ENCODE measurements at places on chromosomes 11 and 22.

GRCh38 chr11:8608652-8609051, 14.6 kb upstream of the STK33 start:
- DNase-seq, result no peak

DNA sequence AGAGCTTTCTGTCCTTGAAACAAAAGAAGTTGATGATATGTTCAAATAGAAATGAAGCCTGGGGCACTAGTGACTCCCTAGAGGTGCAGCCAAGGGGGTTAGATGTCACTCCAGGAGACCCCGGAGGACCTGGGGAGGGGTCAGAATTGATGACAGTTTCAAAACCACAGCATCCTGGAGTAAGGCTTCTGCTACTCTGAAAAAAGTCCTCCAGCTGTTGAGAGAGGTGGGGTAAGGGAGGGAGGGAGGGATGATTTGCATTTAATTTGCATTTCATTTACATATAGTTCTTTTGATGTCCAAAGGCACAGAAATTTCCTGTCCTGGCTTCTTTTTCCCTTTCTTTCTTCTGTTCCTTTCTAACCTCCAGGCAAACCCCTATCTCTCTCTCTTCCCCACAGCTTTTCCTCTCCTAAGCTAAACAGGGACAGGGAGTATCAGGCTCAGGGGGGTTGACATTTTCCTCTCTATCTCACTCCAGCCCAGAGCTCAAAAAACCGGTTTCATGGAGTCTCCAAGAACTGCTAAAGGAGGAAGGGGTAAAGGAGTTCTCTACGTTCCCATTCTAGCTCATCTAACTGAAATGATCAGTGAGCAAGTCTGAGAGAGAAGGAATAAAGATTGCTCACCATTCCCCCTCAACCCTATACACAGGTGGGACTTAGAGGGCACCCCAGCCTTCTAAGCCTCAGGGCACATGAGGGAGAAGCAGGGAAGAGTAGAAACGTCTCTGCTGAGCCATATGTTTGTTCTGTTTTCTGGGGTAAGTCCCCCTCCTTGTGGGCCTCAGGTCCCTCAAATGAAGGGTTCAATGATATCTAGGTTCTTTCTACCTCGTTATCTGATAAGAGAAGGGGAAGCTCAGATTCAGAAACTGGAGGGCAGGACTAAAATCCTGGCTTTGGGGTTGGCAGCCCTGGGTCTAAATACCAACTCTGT, 3.5 kb upstream of the POU2F3 start:
- DNase-seq, result no peak

GRCh38 chr22:33000342-33001280, 57.6 kb downstream of the SYN3 start:
- peak; percentile 21 for DNase-seq

DNA sequence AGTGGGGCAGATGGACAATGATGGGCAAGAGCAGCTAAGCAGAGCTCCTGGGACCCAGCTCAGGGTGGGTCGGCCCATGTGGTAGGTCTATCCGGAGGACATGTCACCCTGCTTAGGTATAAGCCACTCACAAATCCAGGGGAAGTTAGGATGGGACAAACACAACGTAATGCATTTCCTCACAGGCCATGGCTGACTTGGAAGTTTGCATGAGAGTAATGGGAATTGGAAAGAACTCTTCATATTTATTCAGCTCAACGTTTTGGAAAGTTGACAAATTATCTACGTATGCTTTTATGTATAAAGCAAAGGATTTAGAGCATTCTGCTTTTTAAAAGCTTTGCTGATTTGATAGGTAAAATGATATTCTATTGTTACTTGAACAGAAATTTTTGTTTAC, 74.9 kb downstream of the SMCO4 start:
- DNase-seq, result no peak

- no peak for DNase-seq
These were observed 2.5 kb upstream of the STK33 start for GRCh38 chr11:8596504-8597046.

- DNase-seq, result no peak
These were observed 1172.8 kb upstream of the TENM4 start for GRCh38 chr11:80613655-80614054.

GRCh38 chr11:46616551-46617133, 385 bp downstream of the HARBI1 start:
- DNase-seq, result no peak

DNA sequence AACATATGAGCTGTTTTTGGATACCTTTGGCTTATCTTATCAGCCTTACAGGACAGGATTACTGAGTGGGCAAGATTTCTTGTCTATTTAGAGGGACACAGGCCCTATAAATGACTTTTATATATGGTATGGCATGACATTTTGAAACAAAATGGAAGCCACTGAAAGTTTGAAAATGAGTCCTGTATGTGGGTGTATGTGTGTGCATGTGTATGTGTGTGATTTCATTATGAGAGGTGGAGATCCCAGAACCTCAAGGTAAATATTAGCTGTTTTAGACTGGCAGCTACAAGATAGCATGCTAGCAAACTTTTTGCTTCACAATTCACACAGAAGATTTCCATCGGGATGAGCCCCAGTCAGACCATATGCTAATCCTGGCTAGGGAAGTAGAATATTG, 970.5 kb upstream of the CCDC90B start:
- no peak for DNase-seq

- DNase-seq, result no peak
These were observed 258.9 kb downstream of the DYNC2H1 start for GRCh38 chr11:103368145-103368544.

GRCh38 chr11:48081151-48082010, 101.0 kb downstream of the PTPRJ start:
- no peak for DNase-seq

GRCh38 chr11:57913715-57914704, 109.7 kb upstream of the OR9Q1 start:
- DNase-seq, result no peak

- no peak for DNase-seq
These were observed 7.4 kb upstream of the BDNF start for GRCh38 chr11:27707676-27708075.

DNA sequence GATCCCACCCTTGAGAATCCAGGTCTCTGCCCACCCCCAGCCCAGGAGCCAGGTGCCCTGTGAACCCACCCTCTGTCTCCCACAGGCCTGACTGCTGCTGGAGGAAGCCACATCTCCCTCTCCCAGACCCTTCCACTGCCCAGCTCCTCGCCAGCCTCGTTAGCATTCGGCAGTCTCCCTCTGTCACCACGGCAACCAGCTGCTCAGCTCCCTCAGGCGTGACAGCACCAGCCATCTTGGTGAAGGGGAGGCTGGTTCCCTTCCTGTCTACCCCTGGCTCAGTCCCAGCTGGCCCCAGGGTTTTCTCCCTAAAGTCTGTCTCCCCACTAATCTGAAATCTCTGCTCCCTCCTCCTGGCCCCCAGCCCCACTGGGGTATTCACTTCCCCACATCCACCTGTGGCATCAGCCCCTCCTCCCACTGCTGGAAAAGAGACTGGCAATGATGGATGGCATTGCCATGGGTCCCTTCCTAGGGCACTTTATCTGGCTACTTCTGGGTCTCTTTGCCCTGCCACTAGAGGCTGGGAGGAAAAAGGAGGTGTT, 28.1 kb downstream of the NRXN2 start:
- no peak for DNase-seq

DNA sequence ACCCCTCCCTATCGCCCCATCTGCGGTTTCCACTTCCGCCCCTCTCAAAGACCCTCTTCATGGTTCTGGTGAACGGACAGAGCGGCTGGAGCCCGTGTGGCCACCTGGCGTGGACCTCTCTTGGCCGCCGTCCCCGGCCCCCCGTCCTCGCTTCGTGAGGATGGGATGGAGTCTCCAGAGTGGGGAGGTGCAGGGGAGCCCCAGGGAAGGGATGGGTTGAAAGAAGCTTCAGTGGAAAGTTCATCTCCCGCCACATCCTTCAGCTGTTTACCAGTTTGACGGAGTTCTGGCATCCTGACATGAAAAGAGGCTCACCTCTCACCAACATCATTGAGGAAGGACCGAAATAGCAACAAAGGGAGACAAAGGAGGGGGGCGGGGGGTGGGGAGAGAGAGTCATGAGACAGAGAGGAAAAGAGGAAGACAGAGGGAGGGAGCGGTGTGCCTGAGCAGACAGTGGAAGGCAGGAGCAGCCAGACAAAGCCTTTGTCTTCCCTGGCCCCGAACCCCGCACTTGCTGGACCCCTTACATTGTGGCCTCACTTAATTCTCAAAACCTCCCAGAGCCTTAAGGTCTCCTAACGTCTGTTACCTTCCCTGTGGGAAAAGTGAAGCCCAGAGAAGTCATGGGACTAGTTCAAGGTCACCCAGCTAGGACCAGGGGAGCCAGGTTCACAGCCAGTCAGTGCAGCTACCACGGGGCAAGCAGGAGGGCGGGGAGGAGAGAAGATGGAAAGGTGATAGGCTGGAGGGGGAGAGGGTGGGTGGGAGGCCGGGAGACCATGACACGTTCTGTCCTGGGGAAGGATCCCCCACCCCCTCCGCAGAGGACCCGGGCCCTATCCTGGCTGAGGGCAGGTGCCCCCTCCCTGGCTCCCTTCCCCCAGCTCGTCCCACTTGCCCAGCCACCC, 54.9 kb downstream of the CD6 start:
- no peak for DNase-seq

DNA sequence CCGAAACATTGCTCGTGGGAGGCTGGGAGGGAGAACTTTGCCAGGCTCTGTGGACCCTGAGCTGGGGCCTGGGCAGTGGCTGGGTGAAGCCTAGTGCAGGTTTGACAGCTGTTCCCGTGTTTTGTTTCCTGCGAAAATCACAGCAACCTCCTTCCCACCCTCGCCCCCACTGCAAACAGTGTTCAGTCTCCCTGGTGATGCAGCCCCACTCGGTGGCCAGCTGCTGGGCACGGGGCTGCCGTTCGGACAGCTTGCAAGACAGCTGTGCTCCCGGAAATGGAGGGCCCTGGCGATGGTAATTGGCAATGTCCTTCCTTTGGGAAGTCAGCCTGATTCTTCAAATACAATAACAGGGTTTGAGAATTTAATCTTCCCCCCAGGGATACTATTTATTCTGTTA, 10.4 kb upstream of the GAL start:
- DNase-seq, result no peak

- DNase-seq, result no peak
These were observed 30.4 kb downstream of the TOLLIP start for GRCh38 chr11:1278766-1279673.

Data from stimulated activated CD4-positive, alpha-beta T cell treated with anti-CD3 and anti-CD28 coated beads, Interleukin-15, amount 100 ng/mL, for 1 hour (primary cell).